Endodermal cell (in vitro differentiated cells): ENCODE measurements at places on chromosomes 12 and 14.

GRCh38 chr14:68467425-68467824 is 325.4 kb downstream of the ZFP36L1 start:
- DNase-seq, result no peak

DNA sequence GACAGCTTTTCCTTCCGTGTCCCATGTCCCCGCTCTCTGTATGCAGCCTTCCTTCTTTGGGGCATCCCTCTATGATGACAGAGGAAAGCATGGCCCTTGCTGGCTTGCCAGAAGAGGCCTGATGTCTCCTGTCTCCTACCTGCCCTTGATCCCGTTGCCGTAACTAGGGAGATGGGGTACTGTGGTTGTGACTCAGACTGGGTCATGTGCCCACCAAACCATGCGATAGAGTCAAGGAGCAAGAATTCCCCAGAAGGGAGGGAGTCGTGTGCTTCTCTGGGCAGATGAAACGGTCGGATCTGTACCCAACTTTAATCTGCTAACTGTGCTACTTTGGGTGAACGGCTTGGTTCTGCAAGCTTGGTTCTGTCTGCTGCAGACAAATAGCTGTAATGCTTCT is 99.1 kb upstream of the DYNC1H1 start:
- no peak for DNase-seq

- no peak for DNase-seq
These were observed 223.1 kb upstream of the FOXN3 start for GRCh38 chr14:89640141-89640540.

DNA sequence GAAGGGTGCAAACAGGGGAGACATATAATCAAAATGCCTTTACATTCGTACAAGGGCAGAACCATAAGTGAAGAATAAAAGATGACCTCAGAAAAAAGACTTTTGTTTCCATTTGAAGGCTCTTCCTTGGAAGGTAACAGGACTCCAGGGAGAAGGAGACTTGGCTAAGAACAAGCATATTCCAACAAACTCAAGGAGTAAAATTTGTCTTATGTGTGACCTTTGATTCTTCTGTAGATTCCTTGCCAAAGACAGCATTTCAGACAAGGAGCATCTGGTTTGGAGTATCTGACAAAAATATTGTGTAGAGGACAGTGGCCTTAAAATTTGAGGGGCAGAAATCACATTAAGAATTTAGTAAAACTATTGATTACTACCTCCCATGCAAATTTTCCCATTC is 991.9 kb downstream of the FLRT2 start:
- DNase-seq, result no peak

DNA sequence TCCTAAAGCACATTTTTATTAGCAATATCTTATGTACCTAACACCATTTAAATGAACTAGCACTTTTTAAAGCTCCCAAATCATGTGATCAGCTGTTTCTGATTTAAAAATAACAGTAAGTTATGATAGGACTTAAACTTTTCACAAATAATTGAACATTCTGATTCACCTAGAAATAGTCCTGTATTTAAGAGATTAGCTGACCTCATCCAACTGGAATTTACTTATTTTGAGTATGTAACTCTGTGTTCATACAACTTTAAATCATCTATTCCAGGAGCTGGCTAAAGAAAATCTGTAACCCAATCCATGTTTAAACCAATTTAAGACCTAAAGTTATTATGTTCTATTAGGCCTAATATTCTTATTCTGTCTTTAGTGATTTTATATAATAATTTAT is 184.3 kb downstream of the CCDC91 start:
- DNase-seq, result no peak

GRCh38 chr12:83145325-83145840 is 458.7 kb downstream of the TMTC2 start:
- DNase-seq, result no peak

DNA sequence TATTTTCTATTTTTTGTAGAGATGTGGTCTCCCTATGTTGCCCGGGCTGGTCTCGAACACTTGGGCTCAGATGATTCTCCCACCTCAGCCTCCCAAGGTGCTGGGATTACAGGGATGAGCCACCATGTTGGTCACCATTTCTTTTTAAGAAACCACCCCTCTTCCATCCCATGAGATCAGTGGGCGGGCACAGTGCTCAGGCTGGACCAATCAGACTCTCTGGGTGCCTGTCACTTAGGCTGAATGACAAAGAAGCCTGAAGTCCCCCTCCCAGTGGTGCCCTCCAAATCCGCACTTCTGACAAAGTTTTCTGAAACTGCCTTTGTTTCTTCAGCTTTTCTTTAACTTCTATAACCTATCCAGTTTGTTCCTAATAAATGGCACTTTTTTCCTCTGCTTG is 48.2 kb downstream of the CALM1 start:
- DNase-seq, result peak; percentile 86

- DNase-seq, result peak; percentile 82
These were observed 106.1 kb downstream of the PRICKLE1 start for GRCh38 chr12:42483521-42483790.

DNA sequence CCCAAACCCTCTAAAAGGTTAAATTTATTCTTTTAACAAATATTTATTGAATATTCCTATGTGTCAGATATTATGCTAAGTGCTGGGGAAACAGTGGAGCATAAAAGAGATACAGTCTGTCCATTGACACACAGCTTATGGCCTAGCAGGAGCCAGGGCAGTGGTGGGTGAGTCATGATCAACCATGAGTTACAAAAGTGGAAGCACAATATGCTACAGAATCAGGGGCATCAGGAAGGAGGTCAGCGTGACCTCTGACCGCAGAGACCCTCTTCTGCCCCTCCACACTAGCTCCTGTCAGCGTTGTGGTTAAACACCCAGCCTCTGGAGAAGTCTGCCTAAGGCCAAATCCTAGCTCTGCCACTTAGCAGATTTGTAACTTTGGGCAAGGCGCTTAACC is 4.7 kb upstream of the PPP1R1A start:
- no peak for DNase-seq
